ENCODE measurements at places on chromosomes 2 and 18.

DNA sequence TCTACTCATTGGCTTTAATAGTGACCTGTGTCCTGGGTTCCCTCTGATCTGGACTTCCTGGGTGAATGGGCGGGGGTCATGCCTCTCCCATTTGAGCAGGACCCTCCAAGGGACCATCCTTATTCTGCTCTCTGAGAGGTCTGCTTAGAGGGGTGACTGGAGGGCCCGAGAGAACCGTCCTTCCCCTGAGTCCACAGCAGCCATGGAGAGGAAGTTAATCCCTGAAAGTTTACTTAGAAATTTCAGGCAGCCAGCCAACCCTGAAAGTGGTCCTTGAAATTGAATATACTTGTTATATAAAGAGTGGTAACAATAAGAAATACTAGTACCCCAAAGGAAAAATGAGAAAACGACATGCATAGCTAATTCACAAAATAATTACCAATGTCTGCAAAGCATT is 226.1 kb downstream of the DYSF start:
- DNase-seq = no peak

DNA sequence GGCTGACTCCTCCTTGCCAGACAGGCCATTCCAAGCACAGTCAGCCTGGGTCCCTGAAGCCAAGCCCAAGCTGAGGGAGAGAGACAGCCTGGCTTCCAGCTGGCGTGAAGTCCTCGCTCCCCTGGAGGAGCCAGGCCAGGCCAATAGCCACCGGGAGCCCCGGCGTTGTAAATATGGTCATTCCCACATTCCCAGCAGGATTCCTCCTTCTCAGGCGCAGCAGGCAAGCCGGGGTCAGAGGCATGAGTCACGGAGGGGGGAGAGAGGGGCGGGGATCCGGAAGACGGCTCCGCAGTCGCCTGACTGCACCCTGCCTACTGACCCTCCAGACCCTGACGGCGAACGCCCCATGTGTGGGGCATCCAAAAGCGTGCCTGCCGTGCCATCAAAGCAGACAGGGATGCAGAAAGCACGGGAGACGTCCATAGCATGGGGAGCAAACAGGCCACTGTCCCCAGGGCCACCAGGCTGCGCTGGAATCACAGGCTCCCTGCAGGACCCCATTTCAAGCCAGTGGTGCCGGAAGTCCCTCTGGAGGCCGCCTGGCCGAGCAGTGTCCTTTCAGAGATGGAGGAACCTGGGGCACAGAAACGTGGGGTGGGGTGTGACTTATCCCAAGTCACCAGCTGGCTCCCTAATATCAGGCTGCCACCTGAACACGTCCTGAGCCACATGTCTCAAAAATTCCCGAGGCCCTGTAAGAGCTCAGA is 48.2 kb downstream of the TWIST2 start:
- no peak for DNase-seq

DNA sequence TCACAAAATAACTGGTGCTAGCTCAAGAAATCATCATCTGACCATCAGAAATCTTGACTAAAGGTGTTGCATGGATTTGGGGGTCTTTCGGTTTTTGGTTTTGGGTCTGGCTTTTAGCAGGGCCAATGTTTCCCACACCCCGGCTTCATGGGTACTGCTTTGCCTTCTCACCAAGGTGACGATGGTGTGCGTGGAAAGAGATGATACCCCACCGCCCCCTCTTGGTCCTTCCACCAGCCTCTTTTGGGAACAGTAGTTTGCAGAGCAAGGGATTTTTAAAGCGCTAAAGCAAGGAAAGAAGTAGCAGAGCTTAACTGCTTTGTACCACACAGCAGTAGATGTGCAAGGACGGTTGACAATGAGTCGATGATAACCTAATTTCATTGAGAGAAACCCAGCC is 42.3 kb downstream of the BOLA3 start:
- no peak for DNase-seq

DNA sequence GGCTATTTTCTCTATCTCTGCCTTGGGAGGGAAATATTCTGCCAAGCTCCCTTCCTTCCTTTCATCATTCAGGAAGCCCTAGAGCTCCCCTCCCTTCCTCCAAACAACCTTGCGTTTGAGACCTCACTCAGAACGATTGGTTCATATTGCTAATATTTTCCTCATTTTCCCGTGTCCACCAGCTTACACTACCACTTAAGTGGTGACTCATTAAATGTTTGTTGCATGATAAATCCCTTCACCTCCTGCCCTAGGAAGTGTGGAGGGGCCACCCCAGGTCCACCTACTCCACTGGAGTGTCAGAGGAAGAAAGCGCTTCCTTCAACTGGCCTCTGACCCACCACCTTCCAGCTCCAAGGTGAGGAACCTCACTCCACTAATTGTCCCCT is 2.3 kb upstream of the LPIN2 start:
- no peak for DNase-seq
